NCI-H1436 (cell line): ENCODE measurements at places on chromosomes 6 and 20.

DNA sequence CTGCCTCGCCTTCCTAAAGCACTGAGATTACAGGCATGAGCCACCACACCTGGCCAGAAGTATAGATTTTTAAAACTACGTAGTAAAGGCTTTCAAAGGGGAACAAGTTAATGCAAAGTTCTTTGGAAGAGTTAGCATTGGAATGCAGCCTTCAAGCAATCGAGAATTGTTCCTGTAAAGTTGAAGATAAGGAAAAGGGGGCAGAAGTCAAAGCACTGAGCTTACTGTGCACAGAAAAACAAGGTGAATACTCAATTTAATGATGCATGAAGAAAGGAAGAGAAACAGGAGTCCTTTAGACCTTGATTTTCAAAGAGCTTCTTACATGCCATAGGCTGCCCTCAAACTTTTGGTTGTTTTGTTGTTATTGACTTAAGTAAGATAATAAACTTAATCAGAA is 29.1 kb upstream of the LGSN start:
- no peak for DNase-seq

DNA sequence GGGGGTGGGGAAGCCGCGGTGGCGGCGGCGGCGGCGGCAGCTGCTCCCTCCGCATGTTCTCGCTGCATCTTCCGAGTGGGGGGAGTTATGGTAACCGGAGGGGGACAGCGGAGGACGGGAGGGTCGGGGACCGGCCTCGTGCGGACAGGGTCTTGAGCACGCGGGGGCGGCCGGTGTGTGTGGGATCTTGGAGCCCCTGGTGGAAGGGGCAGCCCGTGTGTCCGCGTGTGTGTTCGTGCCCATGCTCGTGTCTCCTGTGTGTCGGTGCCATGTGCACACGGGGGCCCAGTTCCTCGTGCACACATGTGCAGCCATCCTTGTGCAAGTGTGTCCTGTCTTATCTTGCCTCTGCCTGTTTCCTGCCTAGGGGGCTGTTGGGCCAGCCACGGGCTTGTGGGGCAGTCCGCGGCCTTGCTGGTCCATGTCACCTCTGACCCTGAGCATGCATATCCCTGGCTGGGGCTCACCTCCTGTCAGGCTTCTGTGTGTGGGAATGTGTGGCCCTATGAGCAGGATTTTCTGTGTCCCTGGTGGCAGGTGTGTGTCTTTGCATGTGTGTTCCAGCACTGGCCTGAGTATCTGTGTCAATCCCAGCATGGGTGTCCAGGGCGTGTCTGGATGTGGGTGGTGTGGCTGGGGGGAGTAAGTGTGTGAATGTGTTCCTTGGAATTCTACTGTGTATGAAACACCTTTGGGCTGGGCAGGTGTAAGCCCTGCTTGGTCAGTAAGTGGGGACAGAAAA is 8.5 kb downstream of the SYNGAP1 start:
- DNase-seq: no peak

GRCh38 chr6:6546318-6547109 is 42.0 kb upstream of the LY86 start:
- no peak for DNase-seq

GRCh38 chr6:11833626-11834592 is 55.3 kb upstream of the ADTRP start:
- no peak for DNase-seq

DNA sequence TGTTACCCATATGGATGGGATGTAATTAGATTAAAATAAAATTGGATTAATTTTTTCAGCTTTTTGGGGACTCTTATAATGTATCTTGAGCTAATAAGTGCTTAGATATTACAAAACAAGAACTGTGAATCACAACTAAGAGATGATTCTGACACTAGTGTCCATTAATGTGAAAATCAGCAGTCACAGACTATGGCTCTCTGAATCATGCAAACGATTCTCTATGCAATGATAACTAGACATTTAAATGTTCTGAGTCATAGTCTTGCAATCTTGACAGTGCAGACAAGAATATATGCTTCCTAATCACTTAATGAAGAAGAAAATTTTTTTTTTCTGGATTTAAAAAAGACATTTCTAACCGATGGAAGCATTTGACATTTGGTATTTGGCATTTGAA is 82.2 kb upstream of the OPRM1 start:
- DNase-seq: no peak

- DNase-seq: no peak
Measured at GRCh38 chr20:47783828-47784598, 1.3 kb downstream of the SULF2 start.
